ENCODE measurements at places on chromosomes 3 and 15. TPM values are rescaled to one million over a fixed set of nuclear protein-coding genes. Genes with fewer than 3 reads are reported as not detected.

DNA sequence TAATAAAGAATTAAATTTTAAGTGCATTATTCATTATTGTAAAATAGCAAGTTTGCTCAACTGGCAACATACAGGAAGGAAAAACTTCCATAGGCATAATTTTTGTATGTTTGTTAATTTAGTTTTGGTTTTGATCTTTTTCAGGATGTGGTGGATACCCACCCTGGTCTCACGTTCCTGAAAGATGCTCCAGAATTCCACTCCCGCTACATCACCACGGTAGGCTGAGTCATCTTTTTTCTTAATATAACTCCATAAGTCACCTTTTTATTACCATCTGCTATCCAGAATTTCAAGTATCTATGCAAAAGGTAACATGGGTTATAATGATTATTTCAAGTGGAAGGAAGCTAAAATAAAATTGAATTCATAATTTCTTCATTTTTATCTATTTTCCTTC, 104.8 kb downstream of the PPP2R3A start:
- peak overlapping the region; percentile 59 for H3K27ac ChIP-seq
- peaks cover 6% of the 10 kb centered on the region for H3K36me3 ChIP-seq
- DNase-seq, result no peak
- H3K4me1 ChIP-seq, result peaks cover 5% of the 10 kb centered on the region
- no peak overlapping the region for H3K4me3 ChIP-seq

DNA sequence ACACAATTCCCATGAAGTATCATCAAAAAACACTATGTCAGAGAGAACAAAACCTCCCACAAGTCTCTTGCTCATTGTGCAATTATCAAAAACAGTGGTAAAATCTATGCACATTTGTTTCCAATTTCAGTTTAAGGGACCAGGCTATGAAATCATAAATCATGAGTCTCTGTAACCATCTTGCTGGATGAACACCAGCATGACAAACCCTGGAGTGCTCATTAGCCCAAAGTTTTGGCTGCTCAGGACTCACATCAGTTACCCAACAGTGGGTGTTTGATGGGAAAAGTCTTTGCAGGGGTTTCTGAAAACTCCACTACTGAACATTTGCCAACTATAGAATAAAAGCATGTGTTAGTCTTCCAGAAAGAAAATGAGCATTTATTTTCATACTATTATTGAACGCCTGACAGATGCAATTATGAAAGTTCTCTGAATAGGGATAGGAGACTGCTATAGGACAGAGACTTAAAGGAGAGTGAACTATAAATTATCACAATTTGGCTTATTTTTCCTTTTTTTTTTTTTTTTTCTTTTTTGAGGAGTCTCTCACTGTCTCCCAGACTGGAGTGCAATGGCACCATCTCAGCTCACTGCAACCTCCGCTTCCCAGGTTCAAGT, 240.8 kb upstream of the KCNMB2 start:
- H3K4me1 ChIP-seq, result no peaks in the 10 kb centered on the region
- H3K27me3 ChIP-seq, result no peaks in the 10 kb centered on the region
- no peaks in the 10 kb centered on the region for H3K36me3 ChIP-seq
- H3K4me3 ChIP-seq, result no peak overlapping the region

DNA sequence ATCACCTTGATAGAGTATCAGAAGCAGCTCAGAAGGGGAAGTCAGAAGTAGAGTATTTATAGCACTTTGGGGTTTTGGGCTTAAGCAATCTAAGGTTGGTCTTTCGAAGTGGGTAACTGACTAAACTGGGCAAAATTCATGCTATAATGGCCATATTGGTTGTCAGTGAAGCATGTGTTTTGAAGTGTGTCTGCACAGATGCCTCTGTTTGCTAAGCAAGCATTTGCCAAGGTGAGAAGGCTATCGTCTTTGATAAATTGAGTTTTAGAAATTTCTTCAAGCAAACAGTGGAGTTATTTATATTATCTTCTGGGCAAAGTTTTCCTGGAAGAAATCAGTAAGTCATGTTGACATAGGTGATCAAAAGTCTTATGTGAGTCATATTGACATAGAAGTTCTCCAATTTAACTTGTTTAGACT, 412.8 kb upstream of the TGFBR2 start:
- H3K27me3 ChIP-seq, result no peaks in the 10 kb centered on the region
- no peak overlapping the region for H3K4me3 ChIP-seq
- no peaks in the 10 kb centered on the region for H3K4me1 ChIP-seq

GRCh38 chr15:93458597-93458996, 369.6 kb upstream of the RGMA start:
- H3K36me3 ChIP-seq, result no peaks in the 10 kb centered on the region
- DNase-seq, result no peak
- H3K27ac ChIP-seq, result no peak overlapping the region
- H3K4me1 ChIP-seq, result no peaks in the 10 kb centered on the region
- no peaks in the 10 kb centered on the region for H3K27me3 ChIP-seq
- no peak overlapping the region for H3K4me3 ChIP-seq

DNA sequence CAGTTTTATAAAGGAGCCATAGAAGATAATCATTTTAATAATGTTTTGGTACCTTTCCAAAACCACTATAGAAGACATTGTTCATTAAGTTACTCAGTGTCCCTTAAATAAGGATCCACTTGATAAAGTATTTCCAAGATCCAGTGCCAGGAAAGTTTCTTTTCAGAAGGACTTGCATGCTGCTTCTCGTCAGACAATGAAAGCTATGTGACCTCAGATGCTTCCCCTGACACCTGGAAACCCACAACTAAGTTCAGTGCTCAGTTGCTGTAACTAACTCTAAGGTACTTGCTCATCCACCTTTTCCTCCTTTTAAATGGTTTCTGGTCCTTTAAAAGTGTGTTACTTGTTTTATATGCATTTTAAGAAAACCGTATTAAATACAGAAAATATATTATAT, 7.3 kb downstream of the SSR3 start:
- peak overlapping the region; percentile 57 for H3K27ac ChIP-seq
- no peak for DNase-seq
- peaks cover 10% of the 10 kb centered on the region for H3K4me1 ChIP-seq
- no peak overlapping the region for H3K4me3 ChIP-seq

Gene CFAP161
- not detected for total RNA-seq

Gene GP5
- total RNA-seq, result not detected

Data from transverse colon (tissue), 4 donors.